NCI-H446 treated with DMSO at 0.1 percent for 48 hours (cell line): ENCODE measurements at places on chromosomes 11 and 22.

GRCh38 chr22:22161924-22162851, 82.4 kb upstream of the VPREB1 start:
- DNase-seq, result no peak

DNA sequence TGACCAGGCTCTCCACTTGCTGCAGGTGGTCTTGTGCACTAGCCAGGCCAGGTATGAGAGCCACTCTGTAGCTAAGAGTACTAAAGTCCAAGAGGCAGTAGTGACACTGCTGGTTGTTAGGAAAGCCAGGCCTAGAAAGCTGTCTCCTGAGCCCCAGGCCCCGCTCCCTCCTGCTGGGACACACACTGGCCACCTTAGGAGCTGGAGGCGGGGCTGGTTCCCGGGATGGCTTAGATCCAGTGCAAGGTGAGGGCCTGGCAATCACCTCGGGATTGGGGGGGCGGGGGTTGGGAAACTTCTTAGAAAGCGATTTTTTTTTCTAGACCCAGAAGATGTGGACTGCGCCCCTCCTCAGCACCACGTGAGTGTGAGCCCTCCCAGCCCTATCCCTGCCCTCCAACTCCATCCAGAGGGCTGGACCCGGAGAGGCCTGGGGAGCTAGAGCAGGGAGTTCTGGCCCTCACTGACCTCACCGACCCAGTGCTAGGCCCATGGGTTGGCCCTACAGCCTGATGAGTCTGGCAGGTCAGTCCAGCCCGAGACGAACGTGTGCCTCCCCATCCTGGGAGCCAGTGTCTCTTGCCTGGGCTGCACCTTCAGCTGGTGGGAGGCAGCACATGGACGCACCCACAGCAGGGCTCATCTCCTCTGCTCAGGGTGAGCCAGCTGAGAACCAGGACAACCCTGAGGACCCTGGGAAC, 18.1 kb downstream of the SLC37A2 start:
- no peak for DNase-seq

- DNase-seq, result no peak
Observed at GRCh38 chr11:111283945-111284481, 14.3 kb upstream of the POU2AF3 start.

GRCh38 chr22:37633625-37634416, 5.6 kb upstream of the SH3BP1 start:
- peak; percentile 29 for DNase-seq

GRCh38 chr11:11034476-11034875, 176.6 kb upstream of the ZBED5 start:
- no peak for DNase-seq

DNA sequence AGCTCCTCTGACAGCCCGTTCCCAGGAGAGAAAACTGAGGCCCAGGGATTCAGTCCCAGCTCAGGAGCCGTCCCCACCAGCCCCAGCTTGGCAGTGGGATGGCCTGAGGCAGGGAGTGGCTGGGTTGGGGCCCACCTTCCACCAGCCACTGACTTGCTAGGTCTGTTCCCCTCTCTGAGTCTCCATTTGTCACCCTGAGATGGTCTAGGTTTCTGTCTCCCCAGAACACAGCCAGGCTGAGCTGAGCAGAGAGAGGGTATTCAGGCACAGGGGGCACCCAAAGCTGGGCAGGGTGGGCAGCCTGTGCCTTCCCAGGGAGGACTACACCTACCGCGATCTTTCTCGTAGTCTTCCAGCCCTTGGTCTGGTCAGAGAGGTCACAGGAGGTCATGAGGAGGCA, 95.7 kb downstream of the PDE2A start:
- DNase-seq, result no peak

- DNase-seq, result no peak
Observed at GRCh38 chr11:17121981-17122380, 44.5 kb upstream of the RPS13 start.

- DNase-seq, result no peak
Observed at GRCh38 chr11:71563406-71563805, 2.0 kb upstream of the KRTAP5-10 start.

GRCh38 chr11:10032935-10033334, 261.1 kb downstream of the SBF2 start:
- DNase-seq, result no peak

DNA sequence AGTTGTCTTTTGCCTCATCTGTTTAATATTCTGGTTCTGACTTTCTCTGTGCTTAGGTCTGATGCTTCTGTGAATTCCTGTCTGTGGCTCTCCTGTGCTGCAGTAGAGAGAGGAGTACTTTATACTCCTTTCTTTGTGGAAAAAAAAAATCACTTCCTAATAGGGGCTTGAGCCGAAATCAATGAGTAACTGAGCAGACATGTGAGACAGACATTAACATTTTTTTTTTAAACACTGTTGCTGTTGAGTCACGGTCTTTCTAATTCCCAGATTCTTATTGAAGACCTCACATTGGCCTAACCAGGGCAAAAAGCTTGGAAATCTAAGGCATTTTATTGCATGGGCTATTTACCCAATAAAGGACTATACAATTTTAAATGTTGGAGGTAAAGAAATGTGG, 86.1 kb downstream of the GRM5 start:
- no peak for DNase-seq

DNA sequence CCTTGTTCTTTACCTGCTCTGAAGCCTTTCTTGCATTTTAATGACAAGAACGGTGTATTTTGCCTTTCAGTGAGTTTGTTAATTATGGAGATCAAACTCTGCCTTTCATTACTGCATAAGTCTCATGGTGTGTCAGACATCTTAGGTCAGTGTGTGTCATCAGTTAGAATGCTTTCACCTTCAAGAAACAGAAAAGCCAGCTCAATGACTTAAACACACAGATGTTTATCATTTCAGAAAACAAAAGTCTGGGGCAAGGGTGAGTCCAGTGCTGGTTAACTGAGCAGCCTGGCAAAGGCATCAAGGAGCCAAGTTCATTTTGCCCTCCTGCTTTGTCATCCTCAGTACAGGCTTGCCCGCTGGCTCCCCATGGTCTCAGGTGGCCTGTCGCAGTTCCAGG, 54.5 kb downstream of the PACS1 start:
- DNase-seq, result no peak

GRCh38 chr22:16953206-16954059, 54.6 kb downstream of the GAB4 start:
- no peak for DNase-seq

- no peak for DNase-seq
Observed at GRCh38 chr22:31695423-31695822, 33.4 kb upstream of the PISD start.

DNA sequence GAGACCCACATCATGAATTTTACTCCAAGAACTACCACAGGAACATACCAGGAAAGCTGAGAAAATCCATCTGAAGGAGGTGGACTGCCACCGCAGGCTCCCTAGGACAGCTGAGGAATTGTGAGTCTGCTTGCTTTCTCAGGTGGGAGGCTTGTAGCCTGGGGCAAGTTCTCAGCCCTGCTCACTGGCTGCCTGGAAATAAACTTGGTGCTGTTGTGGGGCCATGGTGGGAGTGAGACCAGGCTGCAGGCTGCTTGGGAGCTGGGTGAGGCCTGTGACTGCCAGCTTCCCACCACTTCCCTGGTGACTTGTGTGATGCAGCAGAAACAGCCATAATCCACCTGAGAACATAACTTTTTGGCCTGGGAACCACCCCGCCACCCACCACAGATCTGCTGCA, 132.7 kb upstream of the RAG2 start:
- DNase-seq, result no peak

DNA sequence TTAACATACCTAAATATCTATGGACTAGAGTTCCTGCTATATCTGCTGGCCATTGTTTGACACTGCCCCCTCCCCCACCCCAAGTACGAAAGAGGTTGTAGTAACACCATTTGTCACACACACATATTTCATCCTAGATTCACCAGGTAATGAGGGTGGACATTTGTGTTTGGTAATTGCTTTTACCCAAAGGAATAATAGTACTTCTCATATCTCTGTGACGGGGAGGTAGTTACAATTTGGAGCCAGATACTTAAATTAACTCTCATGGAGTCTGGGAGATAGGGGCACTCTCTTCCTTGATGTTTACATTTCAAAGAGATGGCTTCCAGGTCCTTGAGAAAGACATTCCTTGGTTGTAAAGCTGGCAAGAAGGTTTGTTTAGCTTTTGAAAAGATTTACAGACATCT, 38.7 kb downstream of the REXO2 start:
- DNase-seq, result no peak

DNA sequence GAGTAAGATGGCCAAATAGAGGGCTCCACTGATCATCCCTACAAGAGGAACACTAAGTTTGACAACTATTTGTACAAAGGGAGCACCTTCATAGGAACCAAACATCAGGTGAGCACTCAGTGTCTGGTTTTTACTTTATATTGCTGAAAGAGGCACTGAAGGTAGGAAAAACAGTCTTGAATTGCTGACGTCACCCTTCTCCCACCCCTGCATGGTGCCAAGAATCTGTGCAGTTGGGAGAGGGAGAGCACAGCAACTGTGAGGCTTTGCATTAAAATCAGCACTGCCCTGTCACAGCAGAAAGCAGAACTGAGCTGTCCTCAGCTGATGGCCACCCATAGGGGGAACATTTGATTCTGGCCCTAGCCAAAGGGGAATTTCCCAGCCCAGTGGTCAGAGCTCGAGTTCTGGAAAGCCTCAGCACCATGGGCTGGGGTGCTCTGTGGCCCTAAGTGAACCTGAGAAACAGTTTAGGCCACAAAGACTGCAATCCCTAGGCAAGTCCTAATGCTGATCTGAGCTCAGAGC, 37.9 kb downstream of the PIWIL3 start:
- DNase-seq, result no peak

- DNase-seq, result no peak
Observed at GRCh38 chr11:116733043-116733755, 39.6 kb downstream of the BUD13 start.

DNA sequence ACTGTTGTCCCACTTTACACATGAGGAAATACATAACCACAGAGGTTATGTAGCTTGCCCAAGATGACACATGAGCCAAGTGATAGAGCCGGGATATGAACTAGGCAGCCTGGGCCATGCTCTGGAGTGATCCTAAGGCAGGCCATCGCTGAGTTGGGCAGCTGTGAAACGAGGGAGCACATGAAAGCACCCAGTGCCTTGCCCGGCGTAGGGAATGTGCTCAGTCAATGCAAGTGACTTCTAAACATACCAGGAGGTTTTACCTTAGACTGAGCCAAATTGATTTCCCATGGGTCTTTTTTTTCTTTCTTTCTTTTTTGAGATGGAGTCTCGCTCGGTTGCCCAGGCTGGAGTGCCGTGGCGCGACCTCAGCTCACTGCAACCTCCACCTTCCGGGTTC, 10.5 kb downstream of the GRIK4 start:
- no peak for DNase-seq

DNA sequence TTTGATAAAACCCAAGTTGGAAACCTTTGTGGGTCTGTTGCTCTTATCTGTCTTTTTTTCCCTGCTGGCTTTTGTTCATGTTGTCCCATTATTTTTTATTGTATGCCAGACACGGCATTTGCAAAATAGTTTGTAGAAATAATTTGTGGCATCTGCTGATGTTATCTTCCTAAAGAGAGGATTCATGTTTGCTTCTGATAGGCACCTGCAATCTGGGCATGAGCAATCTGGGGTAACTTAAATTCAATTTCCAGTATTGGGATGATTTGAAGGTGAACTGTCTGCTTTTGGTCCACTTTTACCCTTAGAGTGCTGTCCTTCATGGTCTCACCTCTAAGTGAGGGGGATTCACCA, 126.9 kb downstream of the CEP164 start:
- DNase-seq, result no peak

GRCh38 chr11:69949327-69949726, 128.8 kb upstream of the ANO1 start:
- DNase-seq, result no peak

DNA sequence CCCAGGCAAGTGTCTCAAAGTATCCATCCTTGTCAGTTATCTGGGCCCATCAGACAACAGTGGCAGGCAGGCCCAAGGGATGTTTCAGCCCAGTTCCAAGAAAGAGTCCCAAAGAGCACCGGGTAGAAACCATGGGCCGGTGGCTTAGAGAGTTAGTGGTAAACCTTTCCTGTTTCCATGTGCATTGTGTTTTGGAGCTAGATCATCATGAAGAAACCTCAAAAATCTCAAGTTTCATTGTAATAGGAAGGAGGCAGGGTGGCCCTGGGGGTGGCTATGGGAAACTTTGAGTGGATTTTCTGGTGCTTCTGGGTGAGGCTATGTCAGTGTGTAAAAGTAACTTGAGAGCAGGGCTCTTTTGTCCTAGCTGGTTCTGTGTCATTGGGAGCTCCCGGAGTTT, 68.1 kb downstream of the UBASH3B start:
- DNase-seq, result no peak

DNA sequence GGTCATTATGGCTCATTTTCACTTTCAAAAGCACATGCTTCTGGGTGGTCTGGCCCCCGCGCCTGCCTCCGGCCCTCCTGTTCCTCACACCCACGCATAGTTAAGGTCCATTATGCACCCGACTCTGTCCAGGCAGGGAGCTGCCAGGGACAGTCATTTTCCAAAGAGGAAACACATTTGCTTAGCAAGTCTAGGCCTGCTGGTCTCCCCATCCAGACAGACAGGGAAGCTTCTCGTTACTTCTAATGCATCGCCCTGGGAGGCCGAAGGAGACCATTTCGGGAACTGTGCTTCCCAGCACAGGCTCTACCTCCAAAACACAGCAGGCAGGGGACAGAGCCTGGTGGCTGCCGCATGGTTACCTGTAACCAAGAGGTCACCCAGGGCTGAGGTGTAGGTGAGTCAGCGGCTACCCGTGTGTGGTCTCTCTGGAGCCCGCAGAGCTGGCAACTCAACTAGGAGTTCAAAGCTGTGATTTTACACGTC, 87.1 kb upstream of the SHANK2 start:
- no peak for DNase-seq

DNA sequence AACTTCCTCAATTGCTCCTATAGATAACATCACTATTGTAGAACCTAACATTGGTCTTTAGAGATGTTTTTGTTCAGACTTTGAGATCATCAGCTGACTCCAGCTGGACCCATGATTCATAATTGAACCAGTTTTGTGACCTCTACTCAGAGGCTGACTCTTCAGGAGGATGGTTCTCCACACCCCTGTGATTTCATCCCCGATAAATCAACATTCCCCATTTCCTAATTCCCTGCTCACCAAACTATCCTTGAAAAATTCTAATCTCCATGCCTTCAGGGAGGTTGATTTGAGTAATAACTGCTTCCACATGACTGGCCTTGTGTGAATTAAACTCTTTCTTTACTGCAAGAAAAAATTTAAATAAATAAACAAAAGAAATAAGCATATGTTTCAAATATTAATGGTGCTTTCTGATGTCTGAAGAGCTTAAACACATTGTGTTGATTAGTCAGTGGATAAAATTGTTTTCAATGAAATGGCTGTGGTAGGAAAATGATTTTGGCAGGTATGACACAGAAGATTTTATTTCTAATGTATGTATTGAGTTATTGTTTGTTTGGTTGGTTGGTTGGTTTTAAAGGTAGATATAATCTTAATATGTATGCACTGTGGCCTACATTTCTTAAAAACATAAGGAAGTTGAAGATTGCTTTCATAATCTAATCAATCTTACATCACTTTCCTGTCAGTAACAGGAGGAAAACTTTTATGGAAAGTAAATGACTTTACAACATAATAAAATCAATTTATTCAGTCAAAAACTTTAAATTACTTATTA, 427.9 kb upstream of the CCDC179 start:
- DNase-seq, result no peak
